ENCODE measurements at places on chromosomes 1 and 21. TPM values are rescaled to one million over a fixed set of nuclear protein-coding genes. Genes with fewer than 3 reads are reported as not detected.

KRTAP12-2 gene
- not detected for total RNA-seq

- DNase-seq = no peak
- no peaks in the 10 kb centered on the region for H3K36me3 ChIP-seq
- no peak overlapping the region for H3K4me3 ChIP-seq
- H3K27me3 ChIP-seq = peaks cover 1% of the 10 kb centered on the region
- no peak overlapping the region for H3K27ac ChIP-seq
These were observed 19.1 kb downstream of the DMBX1 start for GRCh38 chr1:46508757-46509156.

PDE9A gene
- 4.7 TPM for total RNA-seq

DNA sequence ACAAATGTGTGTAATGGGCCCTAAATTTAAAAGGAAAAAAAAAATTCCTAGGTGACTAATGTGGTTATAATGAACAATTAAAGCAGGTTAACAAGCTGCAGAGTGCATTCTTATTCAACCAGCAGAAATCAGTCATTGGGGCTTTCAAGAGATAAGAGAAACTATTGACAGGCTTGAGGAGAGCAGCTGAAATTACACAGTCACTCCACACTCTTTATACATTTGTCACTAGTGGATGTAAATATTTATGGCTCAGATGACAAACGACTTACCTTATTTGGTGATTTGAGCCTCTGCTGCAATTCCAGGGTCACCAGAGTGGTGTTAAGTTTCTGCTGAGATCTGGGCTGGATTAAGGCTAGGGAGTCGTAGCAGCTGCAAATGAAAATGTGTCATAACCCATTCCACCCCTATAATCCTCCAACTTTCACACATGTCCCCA is 896.3 kb downstream of the TTLL7 start:
- DNase-seq = no peak
- H3K36me3 ChIP-seq = no peaks in the 10 kb centered on the region
- H3K27me3 ChIP-seq = no peaks in the 10 kb centered on the region
- no peak overlapping the region for H3K4me3 ChIP-seq
- no peak overlapping the region for H3K27ac ChIP-seq
- no peaks in the 10 kb centered on the region for H3K4me1 ChIP-seq

DNA sequence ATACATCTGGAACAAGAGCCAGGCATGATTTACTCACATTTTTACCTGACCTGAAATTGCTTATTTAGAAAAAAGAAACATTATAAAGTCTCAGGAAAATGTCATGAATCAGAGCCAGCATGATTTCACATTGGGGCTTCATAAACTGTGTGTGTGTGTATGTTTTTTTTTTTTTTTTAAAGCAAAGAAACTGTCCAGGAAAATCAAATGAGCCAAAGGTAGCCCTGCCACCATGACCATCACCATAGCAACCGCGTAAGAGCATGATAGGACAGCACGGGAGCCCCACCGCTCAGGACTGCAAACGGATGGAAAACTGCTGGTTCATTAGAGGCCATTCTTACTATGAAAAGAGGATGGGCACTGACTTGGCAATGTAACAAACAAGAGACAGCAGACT is 139.2 kb downstream of the NTMT2 start:
- H3K4me1 ChIP-seq = no peaks in the 10 kb centered on the region
- no peak overlapping the region for H3K27ac ChIP-seq
- H3K4me3 ChIP-seq = no peak overlapping the region
- no peaks in the 10 kb centered on the region for H3K27me3 ChIP-seq
- no peak for DNase-seq

DNA sequence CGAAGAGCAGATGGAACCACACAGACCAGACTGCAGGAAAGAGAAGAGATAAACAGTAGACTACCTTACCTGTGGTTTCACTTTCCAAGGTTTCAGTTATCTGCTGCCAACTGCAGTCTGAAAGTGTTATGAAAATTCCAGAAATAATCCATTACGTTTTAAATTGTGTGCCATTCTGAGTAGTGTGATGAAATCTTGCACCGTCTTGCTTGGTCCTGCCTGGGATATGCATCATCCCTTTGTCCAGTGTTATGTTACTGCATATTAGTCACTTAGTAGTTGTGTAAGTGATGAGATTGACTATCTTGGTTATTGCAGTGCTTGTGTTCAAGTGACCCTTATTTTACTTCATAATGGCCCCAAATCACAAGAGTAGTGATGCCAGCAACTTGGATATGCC is 33.9 kb downstream of the DNAJC6 start:
- peaks cover 1% of the 10 kb centered on the region for H3K27me3 ChIP-seq
- H3K27ac ChIP-seq = no peak overlapping the region
- no peak overlapping the region for H3K4me3 ChIP-seq
- no peaks in the 10 kb centered on the region for H3K4me1 ChIP-seq
- DNase-seq = no peak

DNA sequence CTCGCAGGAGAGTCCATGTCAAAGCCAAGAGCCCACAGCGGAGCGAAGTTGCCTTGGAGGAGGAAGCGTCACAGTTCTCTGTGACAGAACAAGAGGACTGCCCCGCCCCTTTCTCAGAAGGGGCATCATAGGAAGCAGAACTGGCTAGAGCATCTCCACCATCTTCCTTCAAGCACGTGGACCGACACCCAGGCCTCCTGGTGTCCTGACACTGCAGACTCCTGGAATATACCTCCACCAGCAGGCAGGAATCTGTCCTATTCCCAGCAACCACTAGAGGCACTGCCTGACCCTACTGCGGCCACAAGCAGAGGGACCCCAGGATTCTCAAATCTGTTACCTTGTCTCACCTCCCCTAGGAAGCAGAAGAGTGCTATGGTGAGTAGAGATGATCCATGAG is 37.8 kb downstream of the GPA33 start:
- H3K27ac ChIP-seq = no peak overlapping the region
- no peak overlapping the region for H3K4me3 ChIP-seq
- no peaks in the 10 kb centered on the region for H3K36me3 ChIP-seq
- no peak for DNase-seq
- H3K4me1 ChIP-seq = peaks cover 8% of the 10 kb centered on the region
- peaks cover 1% of the 10 kb centered on the region for H3K27me3 ChIP-seq

DNA sequence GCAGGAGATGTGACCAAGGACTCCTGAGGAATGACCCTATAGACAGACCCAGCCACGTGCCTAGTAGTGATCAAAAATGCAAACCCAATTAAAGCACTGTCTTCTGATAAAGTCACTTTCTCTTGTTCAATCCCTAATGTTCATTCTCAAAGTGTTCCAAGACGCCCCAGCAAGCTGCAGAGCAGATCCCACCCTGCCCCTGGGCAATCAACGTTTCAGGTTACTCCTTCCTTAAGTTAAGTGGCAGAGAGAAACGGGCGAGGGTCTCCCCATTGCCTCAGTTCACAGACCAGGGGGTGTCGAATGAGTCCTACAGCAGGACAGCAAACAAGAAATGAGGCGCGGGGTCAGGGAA is 699 bp upstream of the RGS2 start:
- no peak for DNase-seq
- H3K36me3 ChIP-seq = no peaks in the 10 kb centered on the region
- peaks cover 33% of the 10 kb centered on the region for H3K4me1 ChIP-seq
- peaks cover 7% of the 10 kb centered on the region for H3K27me3 ChIP-seq

- no peak overlapping the region for H3K27ac ChIP-seq
- H3K27me3 ChIP-seq = no peaks in the 10 kb centered on the region
- no peak for DNase-seq
- peaks cover 62% of the 10 kb centered on the region for H3K36me3 ChIP-seq
These were observed 25.0 kb downstream of the DUSP10 start for GRCh38 chr1:221716713-221717484.

- H3K36me3 ChIP-seq = peaks cover 3% of the 10 kb centered on the region
- DNase-seq = no peak
- H3K27me3 ChIP-seq = no peaks in the 10 kb centered on the region
- no peak overlapping the region for H3K27ac ChIP-seq
- no peak overlapping the region for H3K4me3 ChIP-seq
- peaks cover 20% of the 10 kb centered on the region for H3K4me1 ChIP-seq
These were observed 84.5 kb upstream of the SAMSN1 start for GRCh38 chr21:14630556-14631069.

- H3K4me3 ChIP-seq = no peak overlapping the region
- no peak overlapping the region for H3K27ac ChIP-seq
- no peaks in the 10 kb centered on the region for H3K27me3 ChIP-seq
- H3K36me3 ChIP-seq = peaks cover 6% of the 10 kb centered on the region
These were observed 38.7 kb downstream of the TRIM62 start for GRCh38 chr1:33143176-33143575.

GRCh38 chr21:15735409-15735808 is 5.6 kb downstream of the USP25 start:
- no peaks in the 10 kb centered on the region for H3K27me3 ChIP-seq
- H3K27ac ChIP-seq = no peak overlapping the region
- peaks cover 29% of the 10 kb centered on the region for H3K36me3 ChIP-seq
- H3K4me1 ChIP-seq = peaks cover 70% of the 10 kb centered on the region

- no peaks in the 10 kb centered on the region for H3K27me3 ChIP-seq
- no peaks in the 10 kb centered on the region for H3K4me1 ChIP-seq
- no peak for DNase-seq
- peaks cover 18% of the 10 kb centered on the region for H3K36me3 ChIP-seq
- H3K4me3 ChIP-seq = no peak overlapping the region
These were observed 34.7 kb upstream of the LRRC3 start for GRCh38 chr21:44420416-44421205.

GRCh38 chr1:151210830-151211229 is 12.5 kb downstream of the PIP5K1A start:
- H3K36me3 ChIP-seq = peaks cover 37% of the 10 kb centered on the region
- H3K4me3 ChIP-seq = no peak overlapping the region
- H3K4me1 ChIP-seq = peaks cover 42% of the 10 kb centered on the region
- peak overlapping the region; percentile 86 for H3K27ac ChIP-seq
- no peaks in the 10 kb centered on the region for H3K27me3 ChIP-seq

TMEM51 gene
- not detected for total RNA-seq

GRCh38 chr1:183834568-183834967 is 29.6 kb downstream of the RGL1 start:
- H3K4me1 ChIP-seq = no peaks in the 10 kb centered on the region
- no peaks in the 10 kb centered on the region for H3K27me3 ChIP-seq
- no peak overlapping the region for H3K4me3 ChIP-seq
- DNase-seq = no peak
- no peak overlapping the region for H3K27ac ChIP-seq

- peak overlapping the region; percentile 59 for H3K4me3 ChIP-seq
- peak; percentile 73 for DNase-seq
- H3K4me1 ChIP-seq = peaks cover 53% of the 10 kb centered on the region
These were observed 58.7 kb upstream of the RGS1 start for GRCh38 chr1:192516776-192517297.

DNA sequence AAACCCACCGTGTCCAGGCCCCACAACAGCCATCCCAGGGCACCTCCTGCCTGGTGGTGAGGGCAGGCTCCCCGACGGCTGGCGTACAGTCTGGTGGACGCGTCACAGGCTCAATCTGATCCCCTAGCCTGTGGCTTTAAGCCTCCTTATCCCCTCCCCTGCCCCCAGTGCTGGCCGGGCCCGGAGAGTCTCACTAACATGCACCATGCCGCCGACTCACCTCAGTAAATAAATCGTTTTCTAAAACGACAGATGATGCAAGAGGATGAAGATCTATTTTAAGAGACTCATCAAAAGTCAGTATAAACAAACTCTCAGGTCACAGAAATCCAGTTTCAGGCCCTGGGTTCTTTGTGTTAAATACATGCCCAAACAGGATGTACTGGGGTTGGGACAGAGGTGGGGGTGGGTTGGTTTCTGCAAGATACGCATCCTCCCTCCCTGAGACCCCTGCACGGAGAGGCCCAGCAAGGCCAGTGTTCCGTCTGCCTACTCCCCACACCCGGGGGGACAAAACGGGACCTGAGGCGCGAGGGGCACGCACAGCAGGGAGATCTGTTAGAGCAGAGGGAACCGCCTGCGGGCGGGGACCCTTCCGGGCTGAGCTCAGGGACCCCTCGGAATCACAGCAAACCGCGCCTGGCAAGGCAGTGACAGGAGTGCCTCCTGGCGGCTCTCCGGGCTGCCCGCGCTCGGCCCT is 3.1 kb downstream of the PANK4 start:
- peaks cover 44% of the 10 kb centered on the region for H3K4me1 ChIP-seq
- peak overlapping the region; percentile 86 for H3K4me3 ChIP-seq
- peaks cover 36% of the 10 kb centered on the region for H3K36me3 ChIP-seq
- peaks cover 3% of the 10 kb centered on the region for H3K27me3 ChIP-seq
- peak; percentile 53 for DNase-seq

CFAP107 gene
- not detected for total RNA-seq

PDZK1 gene
- total RNA-seq = 0.42 TPM

SCP2 gene
- total RNA-seq = 102 TPM

DNA sequence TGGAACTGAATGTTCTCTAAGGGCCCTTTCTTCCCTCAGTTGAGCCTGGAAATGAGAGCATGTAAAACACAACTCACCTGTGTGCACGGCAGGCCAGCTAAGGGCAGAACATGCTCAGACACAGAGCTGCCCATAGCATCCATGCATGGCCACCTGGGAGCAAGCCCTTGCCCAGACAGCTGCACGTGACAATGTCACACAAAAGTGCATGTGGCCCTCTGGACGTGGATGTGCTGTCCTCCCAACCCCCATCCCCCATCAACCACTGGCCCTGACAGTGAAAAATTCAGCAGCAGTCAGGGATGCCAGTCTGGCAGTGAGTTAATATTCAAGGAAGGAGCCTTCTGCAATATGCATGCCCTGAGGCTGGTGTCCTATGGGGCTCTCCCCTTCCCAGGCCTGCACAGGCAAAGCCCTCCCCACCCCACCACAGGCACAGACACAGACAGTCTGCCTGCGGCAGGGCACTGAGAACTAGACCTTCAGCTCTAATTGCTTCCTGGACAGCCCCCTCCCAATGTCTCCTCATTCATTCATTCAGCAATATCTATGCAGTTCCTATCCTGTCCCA is 14.6 kb upstream of the COL16A1 start:
- no peak for DNase-seq
- H3K27me3 ChIP-seq = peaks cover 42% of the 10 kb centered on the region
- no peaks in the 10 kb centered on the region for H3K36me3 ChIP-seq
- H3K4me1 ChIP-seq = peaks cover 12% of the 10 kb centered on the region

GRCh38 chr1:212228076-212228475 is 57.1 kb upstream of the PPP2R5A start:
- H3K4me1 ChIP-seq = peaks cover 34% of the 10 kb centered on the region
- no peaks in the 10 kb centered on the region for H3K36me3 ChIP-seq
- no peak overlapping the region for H3K27ac ChIP-seq
- H3K27me3 ChIP-seq = no peaks in the 10 kb centered on the region

- no peak overlapping the region for H3K27ac ChIP-seq
- no peak overlapping the region for H3K4me3 ChIP-seq
- DNase-seq = no peak
- no peaks in the 10 kb centered on the region for H3K36me3 ChIP-seq
These were observed 2.8 kb downstream of the ST6GALNAC5 start for GRCh38 chr1:76870037-76870436.

- peaks cover 5% of the 10 kb centered on the region for H3K27me3 ChIP-seq
- no peaks in the 10 kb centered on the region for H3K36me3 ChIP-seq
These were observed 9.8 kb upstream of the F5 start for GRCh38 chr1:169595764-169596711.

PGLYRP3 gene
- total RNA-seq = not detected

CASQ2 gene
- not detected for total RNA-seq

S100A7 gene
- not detected for total RNA-seq

MARK1 gene
- total RNA-seq = not detected

GRCh38 chr1:166378805-166379204 is 212.0 kb upstream of the FAM78B start:
- H3K27me3 ChIP-seq = peaks cover 2% of the 10 kb centered on the region
- no peaks in the 10 kb centered on the region for H3K36me3 ChIP-seq
- no peak for DNase-seq
- no peak overlapping the region for H3K4me3 ChIP-seq

UBE4B gene
- total RNA-seq = 38.4 TPM

Data from activated CD4-positive, alpha-beta T cell treated with anti-CD3 and anti-CD28 coated beads, Interleukin-2, amount 10 ng/mL, durations not matched to agents 7 days and 5 days (primary cell).